ENCODE measurements at places on chromosomes 6 and 20.
A peak's percentile ranks its signal among the peaks of the same experiment; 100 is the strongest.

GRCh38 chr6:20069021-20069522 lies 143.2 kb downstream of the MBOAT1 start:
- no peak for DNase-seq

GRCh38 chr20:2752567-2753460 lies 47.6 kb downstream of the CPXM1 start:
- no peak for DNase-seq

- DNase-seq, result no peak
Measured at GRCh38 chr6:10385524-10386132, 29.2 kb downstream of the TFAP2A start.

GRCh38 chr20:62120990-62121775 lies 1.1 kb upstream of the LSM14B start:
- peak; percentile 34 for DNase-seq

DNA sequence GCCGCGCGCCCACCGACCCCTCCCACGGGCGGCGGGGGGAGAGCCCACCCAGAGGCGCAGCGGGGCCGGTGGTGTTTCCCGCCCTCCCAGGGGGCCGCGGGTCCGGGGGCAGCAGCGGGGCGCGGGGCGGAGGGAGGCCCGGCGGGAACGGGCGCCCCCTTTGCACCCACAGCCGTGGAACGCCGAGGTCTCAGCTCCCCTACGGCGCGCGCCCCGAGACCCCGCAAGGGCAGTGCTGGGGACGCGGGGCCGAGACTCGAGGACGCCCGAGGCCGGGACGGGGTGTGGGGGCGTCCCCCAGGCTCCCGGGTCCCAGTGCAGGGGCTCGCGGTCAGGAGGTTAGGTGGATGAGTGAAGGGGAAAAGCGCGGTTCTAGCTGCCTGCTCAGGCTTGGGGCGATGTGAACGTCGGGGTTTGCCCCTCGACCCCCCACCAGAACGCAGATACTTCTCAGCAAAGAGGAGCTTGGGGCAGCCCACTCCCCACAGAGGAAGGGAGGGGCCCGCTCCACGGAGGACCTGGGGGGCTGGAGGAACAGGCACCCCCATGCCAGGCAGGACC lies 65.5 kb upstream of the BHLHE23 start:
- DNase-seq, result no peak

GRCh38 chr6:52579006-52579660 lies 2.3 kb upstream of the TRAM2 start:
- DNase-seq, result no peak

DNA sequence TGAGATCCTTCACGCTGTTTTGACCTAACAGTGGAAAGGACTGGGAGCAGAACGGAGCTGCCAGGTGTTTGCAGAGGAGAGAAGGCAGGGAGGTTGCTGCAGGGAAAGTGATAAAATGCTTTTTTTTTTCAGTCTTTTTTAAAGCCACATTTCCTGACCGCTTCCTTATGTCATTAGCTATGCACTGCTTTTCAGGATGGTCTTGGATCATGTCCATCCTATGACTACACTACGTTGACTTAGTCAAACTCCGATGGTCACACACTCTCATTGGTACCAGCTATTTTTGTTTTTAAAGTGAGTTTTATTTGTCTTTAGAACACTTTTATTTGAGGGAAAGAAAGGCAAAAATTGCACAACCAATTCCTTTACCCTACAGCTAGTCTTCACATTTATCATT lies 89.2 kb upstream of the EXOC2 start:
- no peak for DNase-seq

DNA sequence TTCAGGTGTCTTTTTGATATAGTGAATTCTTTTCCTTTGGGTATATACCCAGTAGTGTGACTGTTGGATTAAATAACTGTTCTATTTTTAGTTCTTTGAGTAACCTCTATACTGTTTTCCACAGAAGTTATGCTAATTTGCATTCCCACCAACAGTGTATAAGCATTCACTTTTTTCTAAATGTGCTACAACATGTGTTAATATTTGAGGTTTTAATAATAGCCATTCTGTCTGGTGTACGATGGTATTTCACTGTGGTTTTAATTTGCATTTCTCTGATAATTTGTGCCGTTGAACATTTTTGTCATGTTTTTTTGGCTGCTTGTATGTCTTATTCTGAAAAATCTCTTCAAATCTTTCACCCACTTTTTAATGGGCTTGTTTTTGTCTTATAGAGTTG lies 563.5 kb downstream of the GRIK2 start:
- DNase-seq, result no peak

- DNase-seq, result no peak
Measured at GRCh38 chr6:144408161-144408560, 123.0 kb downstream of the UTRN start.

GRCh38 chr6:165266621-165267020 lies 42.8 kb downstream of the C6orf118 start:
- DNase-seq, result no peak

DNA sequence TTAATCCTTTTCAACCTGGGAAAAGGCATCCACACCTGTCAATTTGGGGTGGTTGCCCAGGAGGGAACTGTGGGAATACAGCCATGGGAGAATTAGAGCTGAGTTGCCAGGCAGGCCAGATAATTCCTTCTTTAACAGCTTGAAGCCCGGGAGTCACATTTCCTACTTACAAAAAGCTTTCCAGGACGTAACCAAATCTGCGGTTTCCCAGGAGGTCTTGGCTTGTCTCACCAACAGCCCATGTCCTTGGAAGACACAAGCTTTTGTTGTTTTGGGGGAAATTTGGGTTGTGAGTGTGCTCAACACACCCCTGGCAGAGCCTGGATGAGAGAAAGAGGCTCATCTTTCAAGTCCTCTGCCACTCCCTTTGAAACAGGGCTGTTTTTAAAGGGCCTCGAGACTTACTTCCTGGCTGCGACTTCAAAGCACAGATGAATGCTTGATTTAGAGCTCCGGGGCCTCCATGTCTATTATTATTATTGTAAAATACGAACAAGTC lies 465.9 kb upstream of the BTBD3 start:
- no peak for DNase-seq

DNA sequence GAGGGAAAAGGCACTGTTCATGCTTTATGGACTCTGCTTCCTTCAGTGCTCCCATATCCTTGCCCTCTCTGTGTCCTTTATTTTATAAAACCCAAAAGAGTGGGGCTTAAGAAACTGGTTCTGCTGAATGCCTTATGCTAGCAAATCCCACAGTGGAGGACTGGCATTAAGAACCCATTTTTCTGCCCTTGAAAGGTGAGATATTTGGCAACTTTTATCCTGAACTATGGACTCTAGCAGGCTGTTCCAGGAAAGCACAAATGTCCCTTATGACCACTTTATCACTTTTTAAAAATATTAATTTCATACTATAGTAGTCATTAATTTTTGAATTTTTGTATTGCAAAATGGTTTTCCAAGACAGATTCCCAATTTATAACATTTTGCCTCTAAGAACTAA lies 93.3 kb downstream of the ADAT2 start:
- no peak for DNase-seq

- no peak for DNase-seq
Measured at GRCh38 chr6:140897349-140897748, 1235.4 kb upstream of the GJE1 start.

GRCh38 chr20:577167-577791 lies 32.8 kb downstream of the TCF15 start:
- DNase-seq, result no peak

- DNase-seq, result no peak
Measured at GRCh38 chr6:5765141-5765760, 241.5 kb downstream of the NRN1 start.

DNA sequence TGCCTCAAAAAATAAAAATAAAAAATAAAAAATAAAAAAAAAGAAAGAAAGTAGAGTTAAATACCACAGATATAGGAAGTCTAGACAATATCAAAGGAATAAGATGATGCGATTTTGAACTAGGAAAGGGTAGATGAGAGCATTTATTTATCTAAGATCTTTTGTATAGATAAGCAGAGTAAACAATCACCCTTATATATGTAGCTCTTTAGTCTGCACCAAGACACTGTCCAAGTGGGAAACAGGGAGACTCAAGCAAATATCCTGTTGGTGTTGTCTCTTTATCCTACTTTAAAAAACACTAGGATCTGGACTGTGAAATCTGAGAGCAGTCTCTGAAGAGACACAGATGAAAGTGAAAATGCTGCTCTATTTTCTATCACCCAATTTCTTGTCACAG lies 587.0 kb upstream of the FLRT3 start:
- DNase-seq, result no peak

DNA sequence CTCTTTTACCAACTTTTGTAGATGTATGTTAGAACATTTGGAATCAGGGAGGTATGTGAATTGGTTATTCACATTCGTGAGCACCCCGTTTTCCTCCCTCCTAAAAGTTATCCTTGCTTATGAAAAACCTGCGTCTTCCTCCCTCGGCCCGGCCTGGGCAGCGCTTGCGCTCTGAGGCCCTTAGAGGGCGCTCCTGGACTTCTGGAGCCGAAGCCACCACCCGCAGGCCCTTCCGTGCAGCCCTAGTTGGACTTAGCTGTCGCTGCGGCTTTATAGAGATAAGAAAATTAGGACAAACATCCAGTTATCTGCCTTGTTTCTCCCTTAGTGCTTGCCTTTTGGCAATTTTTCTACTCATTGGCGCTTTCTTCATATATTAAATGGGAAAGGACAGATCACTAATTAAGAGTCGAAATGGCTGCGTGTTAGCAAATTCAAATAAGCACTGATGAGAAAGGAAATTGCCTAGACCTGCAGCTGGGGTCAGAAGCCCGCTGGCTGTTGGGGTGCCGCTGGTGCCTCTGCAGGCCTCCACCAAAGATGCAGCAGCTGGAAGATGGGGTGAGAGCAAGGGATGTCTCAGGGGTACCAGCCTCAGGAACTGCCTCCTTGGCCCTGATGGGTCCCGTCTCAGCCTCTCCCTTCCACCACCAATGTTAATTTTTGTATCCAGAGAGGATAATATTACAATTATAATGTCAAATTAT lies 5.2 kb downstream of the FNDC1 start:
- peak; percentile 44 for DNase-seq

GRCh38 chr6:1525364-1526038 lies 84.2 kb upstream of the FOXC1 start:
- no peak for DNase-seq

DNA sequence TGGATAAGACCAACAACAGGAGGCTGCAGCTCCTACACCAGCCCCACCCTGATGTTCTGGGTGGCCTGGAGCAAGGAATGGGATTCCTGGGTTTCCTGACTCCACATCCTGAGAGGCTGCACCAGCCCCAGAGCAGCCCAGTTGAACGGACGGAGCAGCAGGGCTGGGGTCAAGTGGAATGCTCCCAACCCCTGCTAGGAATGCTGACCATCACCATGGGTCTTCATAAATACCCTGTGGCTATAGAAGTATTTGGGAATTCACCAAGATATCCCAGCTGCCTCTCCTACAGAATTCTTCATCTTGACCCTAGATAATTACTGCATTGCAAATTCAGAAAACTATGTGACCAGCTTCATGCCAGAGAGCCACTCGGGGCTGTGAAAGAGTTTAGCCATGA lies 180.3 kb downstream of the THBS2 start:
- DNase-seq, result no peak
